ENCODE measurements at places on chromosomes 11 and 22. TPM values are rescaled to one million over a fixed set of nuclear protein-coding genes. Genes with fewer than 3 reads are reported as not detected.

Gene CRY2
- 44.5 TPM for total RNA-seq

Gene TSG101
- total RNA-seq: 61.3 TPM

Gene ART1
- 0.31 TPM for total RNA-seq

Gene KRTAP5-11
- total RNA-seq: not detected

DNA sequence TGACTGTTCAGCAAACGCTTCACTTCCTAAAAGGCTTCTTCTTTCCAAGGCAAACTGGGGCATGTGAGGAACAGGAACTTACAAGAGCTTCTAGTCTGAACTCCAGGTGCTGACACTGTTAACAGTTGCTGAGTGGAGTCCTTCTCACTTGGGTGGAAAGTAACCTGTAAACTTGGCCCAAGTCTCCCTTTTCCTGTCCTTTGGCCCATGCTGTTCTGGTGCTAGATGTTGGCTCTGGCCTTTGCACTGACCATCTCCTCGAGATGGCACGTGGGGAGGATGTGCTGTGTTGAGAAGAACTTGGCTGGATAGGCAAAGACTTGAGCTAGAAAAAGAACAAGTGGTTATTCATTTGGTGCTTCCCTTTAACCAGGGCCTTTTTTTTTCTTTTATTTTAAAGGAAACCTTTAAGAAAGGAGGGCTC, 53.6 kb downstream of the PTPRJ start:
- peak overlapping the region; percentile 36 for H3K27ac ChIP-seq
- H3K27me3 ChIP-seq: no peaks in the 10 kb centered on the region
- no peak for DNase-seq
- peaks cover 34% of the 10 kb centered on the region for H3K4me1 ChIP-seq
- H3K36me3 ChIP-seq: peaks cover 3% of the 10 kb centered on the region

DNA sequence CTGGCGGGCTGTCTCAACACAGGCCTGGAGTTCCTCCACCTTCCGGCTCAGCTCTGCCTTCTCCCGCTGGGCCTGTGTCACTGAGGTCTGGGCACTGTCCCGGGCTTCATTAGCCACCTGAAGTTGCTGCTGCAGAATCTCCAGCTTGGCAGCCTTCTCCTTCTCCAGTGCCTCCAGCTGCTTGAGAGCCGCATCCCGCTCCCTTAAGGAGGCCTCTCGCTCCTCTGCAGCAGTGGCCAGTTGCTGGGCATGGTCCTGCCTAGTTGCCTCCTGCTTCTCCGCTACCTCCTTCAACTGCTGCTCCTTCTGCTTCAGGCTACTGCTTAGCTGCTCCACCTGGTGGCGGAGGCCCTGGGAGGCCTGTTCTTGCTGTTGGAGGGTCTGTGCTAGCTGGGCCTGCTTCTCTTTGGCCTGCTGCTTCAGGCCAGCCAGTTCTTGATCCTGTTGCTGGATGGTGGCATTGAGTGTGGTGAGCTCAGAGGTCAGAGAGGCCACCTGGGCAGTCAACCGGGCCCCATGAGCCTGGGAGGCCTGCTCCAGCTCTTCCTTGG, 16.9 kb downstream of the IL18BP start:
- H3K27me3 ChIP-seq: no peaks in the 10 kb centered on the region
- no peak overlapping the region for H3K27ac ChIP-seq
- H3K4me3 ChIP-seq: no peak overlapping the region
- peaks cover 34% of the 10 kb centered on the region for H3K4me1 ChIP-seq
- DNase-seq: peak; percentile 66
- H3K36me3 ChIP-seq: peaks cover 99% of the 10 kb centered on the region

DNA sequence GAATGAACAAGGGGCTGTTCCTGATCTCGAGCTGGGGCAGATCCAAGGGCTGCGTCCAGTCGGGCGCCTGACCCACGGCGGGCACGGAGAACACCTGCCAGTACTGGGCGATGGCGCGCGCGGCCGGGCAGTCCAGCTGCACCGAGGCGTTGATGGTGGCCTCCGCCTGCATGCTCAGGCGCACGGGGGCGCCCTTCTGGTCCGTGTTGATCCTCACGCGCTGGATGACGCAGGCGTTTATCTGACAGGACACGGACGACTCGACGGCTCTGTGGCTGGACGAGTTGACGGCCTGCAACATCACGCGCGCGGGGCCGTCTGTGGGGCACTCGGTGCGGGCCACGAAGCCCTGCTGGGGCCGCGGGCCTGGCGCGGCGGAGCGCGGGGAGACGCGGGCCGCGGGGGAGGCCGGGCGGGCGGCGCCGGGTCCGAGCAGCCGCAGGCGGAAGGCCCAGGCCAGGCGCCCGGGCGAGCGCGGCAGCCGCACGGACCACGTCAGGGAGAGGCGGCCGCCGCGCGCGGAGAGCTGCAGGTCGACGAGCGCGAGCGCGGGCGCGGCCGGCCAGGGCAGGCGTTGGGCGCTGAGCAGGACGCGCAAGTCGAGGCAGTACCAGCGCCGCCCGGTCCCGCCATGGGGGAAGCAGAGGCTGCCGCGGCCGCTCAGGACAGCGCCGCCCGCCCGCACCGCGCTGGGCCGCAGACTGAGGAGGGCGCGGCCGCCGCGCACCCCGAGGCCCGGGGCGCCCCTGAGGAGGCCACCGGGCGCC, 511 bp downstream of the PKDREJ start:
- DNase-seq: peak; percentile 56
- H3K27me3 ChIP-seq: peaks cover 2% of the 10 kb centered on the region
- no peak overlapping the region for H3K27ac ChIP-seq
- no peaks in the 10 kb centered on the region for H3K36me3 ChIP-seq

- DNase-seq: no peak
- no peaks in the 10 kb centered on the region for H3K36me3 ChIP-seq
- no peaks in the 10 kb centered on the region for H3K27me3 ChIP-seq
- no peak overlapping the region for H3K27ac ChIP-seq
- no peaks in the 10 kb centered on the region for H3K4me1 ChIP-seq
Observed at GRCh38 chr11:90722552-90723190, 499.8 kb upstream of the CHORDC1 start.

GRCh38 chr11:69504576-69505335, 23.3 kb downstream of the LINC01488 start:
- no peaks in the 10 kb centered on the region for H3K27me3 ChIP-seq
- H3K4me1 ChIP-seq: no peaks in the 10 kb centered on the region
- no peak overlapping the region for H3K4me3 ChIP-seq
- H3K36me3 ChIP-seq: no peaks in the 10 kb centered on the region
- no peak overlapping the region for H3K27ac ChIP-seq

- H3K4me3 ChIP-seq: no peak overlapping the region
- no peaks in the 10 kb centered on the region for H3K27me3 ChIP-seq
- no peak overlapping the region for H3K27ac ChIP-seq
- H3K4me1 ChIP-seq: no peaks in the 10 kb centered on the region
- H3K36me3 ChIP-seq: no peaks in the 10 kb centered on the region
Observed at GRCh38 chr22:25018009-25018408, 65.5 kb downstream of the KIAA1671 start.

Measured in kidney (tissue), 22 donors.